Activated T-helper 1 cell treated with Interleukin-2 at 50 U/mL for 16 hours (primary cell): ENCODE measurements at places on chromosomes 16 and 17.

DNA sequence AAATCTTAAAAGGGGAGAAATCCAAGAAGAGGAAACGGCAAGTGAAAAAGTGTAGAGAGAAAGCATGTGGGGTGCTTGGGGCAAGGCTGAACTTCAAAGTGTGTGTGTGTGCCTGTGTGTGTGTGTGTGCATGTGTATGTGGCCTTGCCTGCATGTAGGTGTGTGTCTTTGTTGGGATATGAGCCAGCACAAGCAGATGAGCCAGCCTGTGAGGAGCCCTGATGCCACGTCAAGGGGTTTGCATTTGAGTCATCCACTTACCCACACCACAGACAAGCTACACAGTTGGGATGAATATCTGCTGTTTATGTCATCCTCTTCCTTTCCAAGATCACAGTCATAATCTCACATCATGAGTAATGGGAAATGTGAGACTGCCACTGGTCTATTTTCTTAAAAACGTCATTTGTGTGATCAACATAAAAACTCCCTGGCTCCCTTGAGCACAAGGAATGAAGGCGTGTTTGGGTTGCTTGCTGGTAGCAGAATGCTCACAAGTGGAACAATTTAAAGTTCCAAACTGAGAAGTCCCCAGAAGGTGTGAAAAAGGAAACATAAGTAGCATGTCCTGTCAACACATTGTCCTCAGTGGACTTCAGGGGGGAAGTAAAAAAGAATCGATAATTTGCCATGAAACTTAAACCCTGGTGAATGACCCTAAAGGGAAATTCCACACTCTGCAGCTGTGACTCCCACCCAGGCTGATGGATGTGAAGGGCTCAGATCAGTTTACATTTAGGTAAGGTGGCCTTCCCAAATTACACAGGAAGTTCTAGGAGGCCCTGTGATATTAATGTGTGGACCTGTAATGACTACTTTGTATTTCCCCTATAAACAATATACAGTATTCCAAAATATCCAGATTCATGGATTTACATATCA is 14.7 kb downstream of the KCTD19 start:
- DNase-seq, result no peak

GRCh38 chr16:47499700-47500264 is 38.7 kb downstream of the PHKB start:
- DNase-seq, result no peak

DNA sequence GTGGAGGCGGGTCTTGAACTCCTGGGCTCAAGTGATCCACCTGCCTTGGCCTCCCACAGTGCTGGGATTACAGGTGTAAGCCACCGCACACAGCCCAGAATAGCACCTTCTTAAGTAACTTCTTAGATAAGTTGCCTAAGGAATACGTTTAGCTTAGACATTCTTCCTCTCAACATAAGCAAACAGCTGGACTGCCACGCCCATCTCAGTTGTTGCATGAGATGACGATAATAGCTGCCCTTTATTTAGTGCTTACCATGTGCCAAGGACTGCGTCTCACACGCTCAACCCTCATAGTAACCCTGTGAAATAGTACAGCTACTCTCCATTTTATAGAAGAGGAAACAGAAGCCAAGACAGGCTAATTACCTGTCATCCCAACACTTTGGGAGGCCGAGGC is 11.8 kb downstream of the HASPIN start:
- no peak for DNase-seq

DNA sequence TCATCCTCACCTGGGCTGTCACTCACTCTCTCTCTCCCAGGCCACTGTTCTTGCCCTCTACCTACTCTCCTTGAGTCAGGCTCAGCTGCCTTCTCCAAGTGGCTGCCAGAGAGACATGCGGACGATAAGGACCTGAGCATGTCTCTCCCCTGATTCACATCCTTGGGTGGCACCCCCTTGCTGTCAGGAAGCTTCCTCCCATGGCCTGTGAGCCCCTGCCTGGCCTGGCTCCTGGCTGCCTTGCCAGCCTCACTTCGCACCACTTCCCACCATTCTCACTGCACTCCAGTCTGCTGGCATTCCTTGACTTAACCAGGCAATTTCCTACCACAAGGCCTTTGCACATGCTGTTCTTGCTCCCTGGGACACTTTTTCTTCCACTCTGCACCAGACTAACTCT is 2.7 kb upstream of the ALDH3A1 start:
- no peak for DNase-seq

DNA sequence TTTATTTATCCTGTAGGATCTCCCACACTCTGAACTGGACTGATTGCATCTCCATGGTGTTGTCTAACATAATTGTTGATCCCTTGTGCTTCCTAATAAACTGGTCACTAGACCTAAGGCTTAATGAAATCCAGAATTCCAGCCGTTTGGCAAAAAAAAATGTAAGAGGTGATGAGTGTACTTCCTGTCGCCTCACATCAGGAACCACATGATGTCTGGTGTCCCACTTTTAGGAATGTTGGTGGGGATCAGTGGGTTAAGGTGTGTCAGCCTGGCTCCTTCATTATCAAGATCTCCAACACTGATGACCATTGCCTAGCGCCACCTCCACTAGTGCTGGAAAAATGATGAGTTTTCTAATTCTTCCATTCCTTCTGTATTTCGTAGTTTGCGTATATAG is 18.6 kb upstream of the LONP2 start:
- no peak for DNase-seq

GRCh38 chr16:20104563-20105183 is 31.0 kb upstream of the GPR139 start:
- no peak for DNase-seq
